ENCODE measurements at places on chromosomes 6 and 20. TPM values are rescaled to one million over a fixed set of nuclear protein-coding genes. Genes with fewer than 3 reads are reported as not detected.

Gene PLA2G7
- polyA plus RNA-seq: 4.7 TPM

DNA sequence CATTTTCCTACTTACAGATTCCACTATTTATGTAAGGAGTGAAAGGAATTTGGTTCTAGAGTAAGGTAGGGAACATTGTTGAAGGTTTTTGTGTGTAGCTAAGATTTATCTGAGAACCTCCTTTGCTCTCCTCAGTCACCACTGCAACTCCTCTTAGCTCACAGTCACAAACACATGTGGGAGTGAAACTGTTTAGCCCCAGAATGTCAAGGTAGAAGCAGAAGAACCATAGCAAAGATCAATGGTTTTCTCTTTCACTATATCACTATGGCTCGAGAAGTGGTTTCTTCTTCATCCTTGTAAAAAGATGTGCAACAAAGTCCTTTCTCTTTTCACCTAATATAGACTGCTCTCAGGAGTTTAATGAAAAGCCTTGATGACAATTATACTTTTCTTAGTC, 6.5 kb upstream of the DEFB112 start:
- no peak for DNase-seq

Gene HTR1E
- polyA plus RNA-seq: not detected

DNA sequence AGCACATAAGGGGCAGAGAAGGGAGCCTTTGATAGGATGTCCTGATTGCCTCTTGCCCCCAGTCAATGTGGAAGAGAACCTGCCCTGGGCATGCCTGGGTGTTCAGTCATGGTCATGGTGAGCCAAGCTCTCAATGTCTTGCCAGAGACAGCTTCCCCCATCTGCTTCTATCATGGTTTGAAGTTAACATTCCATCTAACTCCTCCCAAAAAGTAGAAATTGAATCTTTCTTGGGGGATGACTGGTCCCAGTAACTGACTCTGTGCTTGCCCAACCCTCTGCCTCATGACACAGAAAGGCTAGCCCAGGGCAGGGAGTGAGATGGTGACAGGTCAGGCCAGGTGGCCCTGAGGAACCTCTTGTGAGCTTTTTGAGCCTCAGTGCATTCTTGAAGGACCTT, 60.1 kb downstream of the ADTRP start:
- no peak for DNase-seq

Gene GNMT
- polyA plus RNA-seq: 0.49 TPM

Gene PKIB
- 0.44 TPM for polyA plus RNA-seq

- DNase-seq: no peak
Observed at GRCh38 chr6:429515-430121, 38.1 kb downstream of the IRF4 start.

Gene VSX1
- not detected for polyA plus RNA-seq

Gene BHLHE23
- polyA plus RNA-seq: not detected

Gene LST1
- 8.3 TPM for polyA plus RNA-seq

- DNase-seq: peak; percentile 24
Observed at GRCh38 chr6:90098627-90099026, 198.0 kb downstream of the BACH2 start.

DNA sequence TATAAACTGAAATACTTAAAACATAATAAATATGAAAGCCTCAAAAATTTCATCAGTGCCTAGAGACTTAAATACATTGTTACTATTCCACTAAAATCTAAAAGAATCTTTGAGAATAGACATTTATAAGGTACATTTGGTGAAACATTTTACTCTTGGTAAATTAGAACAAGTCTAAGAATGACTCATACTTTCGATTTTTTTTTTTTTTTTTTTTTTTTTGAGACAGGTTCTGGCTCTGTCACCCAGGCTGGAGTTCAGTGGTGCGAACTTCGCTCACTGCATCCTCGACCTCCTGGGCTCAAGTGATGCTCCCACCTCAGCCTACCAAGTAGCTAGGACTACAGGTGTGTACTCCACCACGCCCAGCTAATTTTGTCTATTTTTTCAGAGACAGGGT, 6.4 kb downstream of the FUCA2 start:
- no peak for DNase-seq

Measured in hindlimb muscle (tissue), 1 donor.